ENCODE measurements at places on chromosomes 4 and X.

DNA sequence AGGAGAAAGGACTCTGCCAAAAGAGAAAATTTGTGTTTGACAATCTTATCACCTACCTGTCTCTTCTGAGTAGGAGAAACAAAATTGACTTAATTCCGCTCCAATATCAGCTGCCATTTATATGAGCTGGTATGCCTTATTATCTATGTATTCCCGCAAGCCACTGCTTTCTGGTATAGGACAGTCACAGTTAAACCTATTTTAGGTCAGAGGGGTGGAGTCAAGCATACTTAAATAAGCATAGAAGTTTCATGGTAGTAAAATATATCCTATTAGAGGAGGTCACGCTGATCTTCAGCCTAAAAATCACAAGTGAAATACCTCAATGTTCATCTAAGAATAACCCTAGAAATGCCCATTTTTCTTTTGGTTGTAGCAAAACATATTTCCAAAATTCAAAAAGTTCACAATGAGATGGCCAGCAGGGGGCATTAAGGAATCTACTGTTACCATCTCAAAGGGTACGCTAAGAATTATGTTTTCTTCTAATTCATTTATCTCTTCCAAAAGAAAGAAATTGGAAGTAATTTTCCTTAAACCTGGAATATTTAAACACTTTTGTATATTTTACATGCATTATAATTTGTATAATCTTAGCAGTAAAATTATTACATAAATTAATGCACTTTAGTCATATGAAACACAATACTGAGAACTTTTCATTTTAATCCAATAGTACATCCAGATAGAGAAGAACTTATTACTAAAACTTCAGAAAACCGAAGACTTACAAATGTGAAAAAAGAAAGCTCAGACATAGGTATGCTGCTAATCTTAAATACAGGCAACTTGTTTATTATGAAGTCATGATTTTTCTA lies 10.5 kb downstream of the PPAT start:
- no peak for DNase-seq

DNA sequence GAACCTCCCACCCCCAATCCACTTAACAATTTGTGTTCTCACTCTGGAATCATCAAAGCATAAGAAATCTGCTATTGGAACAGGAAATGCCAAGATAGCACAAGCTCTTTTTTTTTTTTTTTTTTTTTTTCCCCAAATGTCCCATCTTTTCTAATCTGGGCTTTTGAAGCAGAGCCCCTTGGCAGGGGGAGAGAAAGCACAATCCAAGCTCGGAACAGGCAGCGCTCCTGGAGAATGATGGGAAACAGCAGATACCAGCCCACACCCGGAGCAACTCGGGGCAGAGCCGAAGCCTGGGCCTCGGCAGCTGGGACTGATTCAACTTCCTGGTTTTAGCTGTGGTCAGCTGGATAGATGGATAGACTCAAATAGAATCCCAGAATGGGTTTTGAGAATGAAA lies 235.1 kb downstream of the QDPR start:
- DNase-seq = no peak

GRCh38 chrX:39777623-39778025 lies 320.1 kb downstream of the BCOR start:
- no peak for DNase-seq

- DNase-seq = no peak
Measured at GRCh38 chr4:163395055-163395454, 51.4 kb downstream of the NPY5R start.

DNA sequence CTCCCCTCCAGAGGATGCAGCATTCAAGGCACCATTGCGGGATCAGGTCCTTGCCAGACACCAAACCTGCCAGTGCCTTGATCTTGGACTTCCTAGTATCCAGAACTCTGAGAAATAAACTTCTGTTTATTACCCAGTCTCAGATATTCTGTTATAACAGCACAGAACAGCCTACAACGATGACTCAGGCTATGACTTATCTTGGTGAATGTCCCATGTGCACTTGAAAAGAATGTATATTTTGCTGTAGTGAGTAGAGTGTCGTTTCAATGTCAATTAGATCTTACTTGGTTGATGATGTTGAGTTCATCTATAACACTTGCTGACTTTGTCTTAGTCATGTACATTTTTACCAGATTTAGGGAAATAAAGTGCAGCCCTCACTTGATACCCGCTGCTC lies 34.5 kb upstream of the PGRMC1 start:
- DNase-seq = no peak

GRCh38 chr4:6332042-6332668 lies 62.5 kb downstream of the WFS1 start:
- peak; percentile 88 for DNase-seq

DNA sequence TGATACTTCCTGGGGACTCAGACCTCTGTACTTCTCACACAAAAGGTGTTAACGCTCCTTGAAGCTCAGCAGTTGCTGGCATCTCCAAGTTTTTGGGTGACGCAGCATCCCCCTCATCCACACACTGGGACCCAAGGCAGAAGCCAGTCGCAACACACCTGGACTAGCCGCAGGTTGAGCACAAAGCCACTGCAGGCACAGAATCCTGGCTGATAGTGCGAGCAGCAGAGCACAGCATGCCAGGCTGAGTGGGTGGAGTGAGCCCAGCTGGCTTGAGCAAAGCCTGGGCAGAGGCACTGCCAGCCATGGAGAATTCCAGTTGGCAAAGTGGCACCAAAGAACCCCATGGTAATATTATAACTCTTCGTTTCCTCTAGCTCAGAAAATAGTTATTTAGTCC lies 873.2 kb upstream of the NDST4 start:
- DNase-seq = peak; percentile 35

- no peak for DNase-seq
Measured at GRCh38 chrX:17475449-17476217, 100.6 kb downstream of the NHS start.

- DNase-seq = no peak
Measured at GRCh38 chrX:37659047-37659446, 26.5 kb upstream of the XK start.

GRCh38 chr4:8279321-8280157 lies 10.0 kb downstream of the HTRA3 start:
- no peak for DNase-seq

DNA sequence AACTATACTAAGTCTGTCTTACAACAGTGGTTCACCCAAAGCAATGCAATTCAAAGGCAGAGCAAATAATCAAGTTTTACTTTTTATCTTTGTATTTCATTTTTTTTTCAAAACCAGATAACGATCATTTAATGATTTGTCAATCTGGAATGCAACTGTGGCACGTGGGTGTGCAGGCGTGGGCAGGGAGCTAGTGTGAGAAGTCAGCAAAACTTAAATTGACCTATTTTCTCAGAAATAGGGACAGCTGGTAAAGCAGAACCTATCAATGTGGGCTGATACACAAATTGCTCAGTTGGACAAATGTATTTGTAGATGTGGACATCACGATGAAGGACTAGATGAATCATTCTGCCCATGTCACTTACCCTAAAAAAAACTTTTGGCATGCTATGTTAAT lies 105.6 kb downstream of the CBLL2 start:
- no peak for DNase-seq

GRCh38 chr4:166049036-166049435 lies 176.0 kb downstream of the TLL1 start:
- DNase-seq = no peak

GRCh38 chr4:184792950-184793555 lies 32.7 kb downstream of the ACSL1 start:
- DNase-seq = no peak

DNA sequence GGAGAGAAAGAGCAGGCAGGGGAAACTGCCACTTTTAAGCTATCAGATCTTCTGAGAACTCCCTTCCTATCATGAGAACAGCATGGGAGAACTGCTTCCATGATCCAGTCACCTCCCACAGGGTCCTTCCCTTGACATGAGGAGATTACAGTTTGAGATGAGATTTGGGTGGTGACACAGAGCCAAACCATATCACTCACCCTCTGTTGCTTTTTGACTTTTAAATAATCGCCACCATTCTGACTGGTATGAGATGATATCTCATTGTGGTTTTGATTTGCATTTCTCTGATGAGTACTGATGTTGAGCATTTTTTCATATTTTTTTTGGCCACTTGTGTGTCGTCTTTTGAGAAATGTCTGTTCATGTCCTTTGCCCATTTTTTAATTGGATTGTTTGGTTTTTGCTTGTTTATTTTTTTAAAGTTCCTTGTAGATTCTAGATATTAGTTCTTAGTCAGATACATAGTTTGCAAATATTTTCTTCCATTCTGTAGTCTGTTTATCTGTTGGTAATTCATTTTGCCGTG lies 6.5 kb upstream of the PAQR3 start:
- DNase-seq = no peak

- no peak for DNase-seq
Measured at GRCh38 chr4:2882341-2882740, 38.7 kb downstream of the ADD1 start.

DNA sequence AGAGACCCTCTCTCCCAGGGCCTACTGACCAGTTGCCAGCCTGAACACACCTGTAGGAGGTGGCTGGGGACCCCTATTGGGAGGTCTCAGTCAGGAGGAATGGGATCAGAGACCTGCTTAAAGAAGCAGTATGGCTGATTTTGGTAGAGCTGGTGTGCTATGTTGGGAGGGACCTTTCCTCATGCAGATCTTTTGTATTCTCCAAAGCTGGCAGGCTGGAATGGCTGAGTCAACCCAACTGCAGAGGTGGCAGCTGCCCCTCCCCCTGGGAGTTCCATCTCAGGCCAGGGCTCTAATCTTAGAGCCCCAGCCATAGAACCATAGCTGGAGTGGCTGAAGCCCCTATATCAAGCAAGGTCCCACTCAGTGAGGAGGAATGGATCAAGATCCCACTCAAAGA lies 279.3 kb upstream of the BMP3 start:
- peak; percentile 62 for DNase-seq
